Cerebellum (tissue), 4 donors: ENCODE measurements at places on chromosomes 5 and 9. TPM values are rescaled to one million over a fixed set of nuclear protein-coding genes. Genes with fewer than 3 reads are reported as not detected.

TPM2 gene
- 10.6 TPM for total RNA-seq

DNA sequence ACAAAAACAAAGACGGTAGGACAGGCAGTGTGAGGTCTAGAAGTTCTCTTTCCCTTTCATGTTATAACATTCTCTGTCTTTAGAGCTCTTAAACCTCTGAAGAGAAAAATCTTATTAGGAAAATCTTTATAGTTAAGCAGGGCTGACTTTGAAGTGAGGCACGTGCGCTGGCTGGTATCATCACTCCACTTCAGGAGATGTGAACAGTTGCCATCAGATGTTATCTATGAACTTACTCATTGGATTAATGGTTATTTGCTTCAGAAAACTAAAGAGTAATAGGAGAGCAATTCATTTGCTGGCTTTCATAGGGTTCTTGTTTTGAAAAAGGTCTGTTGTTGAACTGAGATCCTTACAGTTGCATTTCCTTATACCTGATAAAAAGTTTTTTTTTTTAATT lies 25.7 kb downstream of the LRRTM2 start:
- DNase-seq: no peak

DNA sequence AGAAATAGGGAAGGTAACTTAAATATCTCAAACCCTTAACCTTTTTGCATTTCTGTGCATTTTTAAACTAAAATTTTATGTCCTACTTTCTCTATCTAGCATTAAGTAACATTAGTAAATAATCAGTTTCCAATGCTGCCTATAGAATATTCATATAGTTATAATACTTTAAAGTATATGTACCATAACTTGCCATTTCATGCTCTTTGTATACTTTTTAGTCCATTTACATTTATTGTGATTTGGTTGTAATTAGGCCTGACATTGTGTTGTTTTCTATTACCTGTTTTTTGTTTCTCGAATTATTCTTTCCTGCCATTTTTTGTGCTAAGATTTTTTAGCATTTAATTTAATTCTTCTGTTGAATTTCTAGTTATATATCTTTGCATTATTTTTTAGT lies 13.7 kb downstream of the SLC12A2 start:
- no peak for DNase-seq

GRCh38 chr5:82221020-82221419 lies 57.1 kb downstream of the RPS23 start:
- DNase-seq: no peak
